ENCODE measurements at places on chromosomes 1 and 21.

DNA sequence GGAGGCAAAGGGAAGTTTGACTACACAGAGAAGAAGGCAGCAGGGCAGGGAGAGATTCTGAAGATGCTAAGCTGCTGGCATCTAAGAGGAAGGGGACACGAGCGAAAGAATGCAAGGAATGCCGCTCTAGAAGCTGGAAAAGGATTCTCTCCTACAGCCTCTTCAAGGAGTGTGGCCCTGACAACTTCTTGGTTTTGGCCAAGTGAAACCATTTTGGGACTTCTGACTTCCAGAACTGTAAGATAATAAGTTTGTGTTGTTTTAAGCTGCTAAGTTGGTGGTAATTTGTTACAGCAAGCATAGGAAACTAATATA, 28.5 kb downstream of the MGST3 start:
- DNase-seq, result no peak

DNA sequence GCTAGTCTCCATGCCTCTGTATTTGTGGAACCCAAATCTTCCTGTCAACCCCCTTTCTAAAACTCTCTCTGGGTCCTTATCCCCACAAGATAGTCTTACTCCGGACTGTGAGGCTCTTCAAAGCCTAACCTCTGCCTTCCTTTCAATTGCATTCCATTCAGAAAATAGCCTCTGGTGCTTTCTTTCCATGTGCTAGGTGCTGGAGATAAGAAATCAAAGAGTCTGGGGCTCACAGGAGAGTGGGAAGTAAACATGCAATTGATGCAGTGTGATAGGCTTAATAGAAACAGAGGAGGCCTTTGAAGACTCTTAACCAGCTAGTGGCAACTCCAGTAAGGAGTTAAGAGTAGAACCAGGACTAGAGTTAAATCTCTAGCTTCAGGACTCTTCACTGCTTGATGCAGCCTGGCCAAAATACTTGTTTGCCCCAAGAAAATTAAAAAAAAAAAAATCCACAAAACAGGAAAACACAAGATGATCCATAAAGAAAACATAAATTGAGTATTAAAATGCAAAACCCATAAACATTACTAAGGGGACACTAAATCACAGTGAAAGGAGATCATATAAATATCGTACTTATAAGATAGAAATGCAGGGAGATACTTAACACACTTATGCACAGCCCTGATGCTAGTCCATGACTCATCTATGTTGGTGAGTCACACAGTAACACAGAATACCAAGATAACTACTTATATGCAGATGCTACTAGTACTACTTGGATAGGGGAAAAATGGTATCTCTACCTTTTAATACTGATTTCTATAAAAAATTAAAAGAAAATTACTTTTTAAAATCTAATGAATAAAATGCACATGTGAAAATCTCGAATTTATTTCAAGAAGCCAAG, 341.5 kb downstream of the KCNH1 start:
- DNase-seq, result peak; percentile 81

DNA sequence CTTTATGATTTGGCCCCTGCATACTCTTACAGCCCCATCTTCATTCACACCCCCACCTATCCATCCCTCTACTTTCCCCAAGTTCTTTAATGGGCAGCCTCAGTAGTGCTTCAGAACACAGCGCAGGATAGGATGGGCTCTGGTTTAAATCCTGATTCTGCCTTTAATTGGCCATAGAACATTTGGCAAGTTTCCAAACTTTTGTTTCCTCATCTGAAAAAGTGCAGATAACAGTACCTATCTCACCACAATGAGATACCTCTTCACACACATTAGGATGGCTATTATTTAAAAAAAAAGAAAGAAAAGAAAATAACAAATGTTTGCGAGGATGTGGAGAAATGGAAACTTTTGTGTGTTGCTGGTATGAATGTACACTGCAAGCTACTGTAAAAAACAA, 142.5 kb upstream of the VANGL1 start:
- no peak for DNase-seq

DNA sequence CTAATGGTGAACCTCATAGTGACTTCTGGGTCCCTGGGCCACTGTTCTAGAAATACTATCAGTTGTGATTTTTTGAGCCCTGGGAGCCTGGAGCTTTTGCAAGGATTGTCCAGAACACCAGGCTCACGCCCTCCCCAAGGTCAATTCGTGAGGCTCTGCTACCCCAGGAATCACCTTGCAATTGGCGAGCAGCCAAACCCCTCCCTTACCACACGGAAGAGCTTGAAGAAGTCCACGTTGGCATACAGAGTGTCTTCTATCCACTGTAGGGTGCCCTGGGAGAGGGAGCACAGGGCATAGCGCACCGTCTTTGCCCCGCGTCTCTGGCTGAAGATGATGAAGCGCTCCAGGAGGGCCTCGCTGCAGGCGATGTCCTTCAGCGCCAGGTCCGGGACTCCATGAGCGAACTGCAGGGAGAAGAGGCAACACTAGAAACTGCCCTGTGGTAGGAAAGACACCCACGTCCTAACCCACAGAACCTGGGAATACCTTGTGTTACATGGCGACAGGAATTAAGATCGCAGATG, 22.3 kb downstream of the ABCA4 start:
- no peak for DNase-seq

DNA sequence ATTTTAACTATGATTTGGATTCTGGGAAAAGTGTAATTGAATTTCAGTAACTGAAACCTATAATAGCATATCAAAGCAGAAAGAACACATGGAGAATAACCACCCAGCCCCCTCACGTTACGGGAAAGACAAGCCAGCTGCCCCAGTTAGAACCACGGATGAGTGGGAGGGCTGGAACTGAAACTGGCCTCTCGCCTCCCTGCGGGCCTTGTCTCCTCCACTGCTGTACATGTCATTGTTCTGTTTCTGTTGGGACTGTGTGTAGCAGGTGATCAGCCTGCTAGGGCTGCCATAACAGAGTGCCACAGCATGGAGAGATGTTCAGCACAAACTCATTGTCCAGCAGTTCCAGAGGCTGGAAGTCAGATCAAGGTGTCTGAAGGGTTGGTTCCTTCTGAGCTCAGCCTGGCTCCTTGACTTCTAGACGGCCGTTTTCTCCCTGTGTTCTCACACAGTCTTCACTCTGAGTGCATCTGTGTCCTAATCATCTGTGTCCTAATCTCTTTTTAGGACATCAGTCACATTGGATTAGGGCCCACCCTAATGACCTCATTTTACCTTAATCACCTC, 52.4 kb downstream of the MAP3K21 start:
- no peak for DNase-seq

- DNase-seq, result no peak
These were observed 26.1 kb downstream of the SYF2 start for GRCh38 chr1:25206201-25206600.

- DNase-seq, result no peak
These were observed 36.7 kb downstream of the HLX start for GRCh38 chr1:220915954-220916353.

DNA sequence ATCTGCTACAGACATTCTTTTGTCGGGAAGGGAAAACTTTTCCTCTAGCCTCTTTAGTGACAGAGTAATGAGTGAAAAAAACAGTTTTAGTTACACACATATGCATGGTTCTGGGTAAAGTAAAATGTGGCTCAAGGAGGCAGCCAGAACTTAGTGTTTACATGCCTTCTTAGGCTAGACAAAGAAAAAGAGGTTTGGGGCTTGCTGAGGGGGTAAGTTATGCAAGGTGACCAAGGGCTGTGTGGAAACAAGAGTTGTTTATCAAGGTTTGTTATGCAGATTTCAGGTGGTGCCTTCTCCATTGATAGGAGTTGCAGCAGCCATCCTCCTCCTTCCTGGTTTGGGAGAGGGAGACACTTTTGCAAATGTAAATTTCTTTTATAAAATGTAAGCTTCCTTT, 66.5 kb upstream of the RAB3GAP2 start:
- DNase-seq, result no peak

- no peak for DNase-seq
These were observed 29.5 kb downstream of the PEX14 start for GRCh38 chr1:10504249-10504648.

DNA sequence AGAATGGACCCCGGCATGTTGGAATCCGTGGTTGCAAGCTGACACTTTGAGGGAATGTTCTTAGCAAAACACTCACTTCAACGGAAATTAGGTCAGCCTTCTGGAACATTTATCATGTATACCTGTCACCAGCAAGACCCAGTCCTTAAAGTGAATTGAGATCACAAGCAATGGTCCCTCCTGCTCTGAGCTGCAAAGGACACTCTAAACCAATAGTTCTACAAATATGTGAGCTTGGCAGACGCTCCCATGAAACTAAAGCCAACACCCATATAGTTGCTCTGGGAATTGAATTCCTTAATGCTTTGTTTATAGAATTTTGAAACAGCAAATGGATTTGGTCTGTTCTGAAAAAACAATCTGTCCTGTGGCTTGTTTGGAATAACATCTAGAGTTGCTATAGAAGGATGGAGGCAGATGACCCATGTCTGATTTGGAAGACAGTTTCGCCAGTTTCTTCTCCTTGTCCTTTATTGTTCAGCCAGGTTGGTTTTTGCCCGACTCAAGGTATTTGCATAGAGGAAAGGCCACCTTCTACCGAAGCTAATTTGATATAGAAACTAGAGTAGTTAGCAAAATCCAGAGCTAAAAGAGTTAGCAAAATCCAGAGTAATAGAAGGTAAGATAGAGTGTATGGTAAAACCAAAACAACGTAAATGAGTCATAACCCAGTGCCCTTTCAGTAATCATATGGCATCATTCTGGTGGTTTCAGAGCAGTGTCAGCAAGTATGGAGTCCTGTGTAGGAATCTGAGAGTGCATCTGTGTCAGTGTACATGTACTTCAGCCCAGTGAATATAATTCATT, 236.2 kb downstream of the NFIA start:
- DNase-seq, result peak; percentile 83

- DNase-seq, result no peak
These were observed 345.9 kb downstream of the FAM72C start for GRCh38 chr1:143625886-143626285.

GRCh38 chr1:65207317-65207716, 59.3 kb downstream of the AK4 start:
- peak; percentile 10 for DNase-seq

DNA sequence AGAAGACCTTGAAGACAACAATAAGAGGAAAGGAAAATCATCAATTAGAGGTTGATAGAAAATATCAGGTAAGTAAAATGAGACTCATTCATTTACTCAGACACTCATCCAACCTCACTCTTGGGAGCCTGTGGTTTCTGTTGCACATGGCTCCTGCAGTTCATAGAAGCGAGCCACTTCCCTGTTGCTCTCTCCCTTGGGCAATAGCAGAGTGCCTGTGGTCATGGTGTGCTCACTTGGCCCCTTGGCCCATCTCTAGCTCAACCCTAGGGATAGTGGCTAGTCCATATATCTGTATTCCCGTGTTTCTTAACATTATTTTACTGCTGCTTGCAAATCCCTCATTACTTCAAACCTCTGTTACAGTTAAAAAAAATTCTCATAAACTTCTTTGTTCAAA, 368.6 kb downstream of the PTPRC start:
- DNase-seq, result peak; percentile 2

DNA sequence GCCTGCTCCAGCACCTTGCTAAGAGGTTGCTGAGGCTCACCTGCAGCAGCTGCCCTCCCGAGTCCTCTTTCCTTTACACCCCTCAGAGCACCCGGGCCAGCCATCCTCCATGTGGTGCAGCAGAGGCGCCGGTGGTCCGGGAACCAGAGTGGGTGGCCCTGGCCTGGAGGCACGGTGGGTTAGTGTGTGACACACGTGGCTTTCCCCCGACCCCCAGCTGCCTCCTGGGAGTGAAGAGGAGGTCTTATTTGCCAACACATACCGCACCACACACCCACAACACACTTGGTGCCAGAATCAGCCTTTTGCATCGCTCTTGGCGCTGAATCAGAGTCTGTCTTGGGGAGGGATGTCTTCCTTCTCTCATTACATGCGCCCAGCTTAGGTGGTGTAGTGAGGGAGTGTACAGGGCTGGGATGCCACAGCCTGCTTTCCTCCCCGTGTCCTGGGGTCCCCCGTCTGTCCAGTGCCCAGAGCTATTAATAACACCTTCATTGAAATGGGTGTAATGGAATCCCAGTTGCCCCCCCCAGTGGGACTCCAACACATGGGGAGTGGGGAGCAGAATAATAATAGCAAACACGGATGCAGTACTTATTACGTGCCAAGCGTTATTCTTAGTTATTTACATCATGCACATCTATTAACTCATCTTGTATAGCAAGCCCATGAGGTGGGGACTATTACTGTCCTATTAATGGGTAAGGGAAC, 38.2 kb downstream of the MAPKAPK2 start:
- peak; percentile 27 for DNase-seq

GRCh38 chr1:102318104-102318806, 321.5 kb upstream of the OLFM3 start:
- DNase-seq, result no peak

- peak; percentile 12 for DNase-seq
These were observed 2.8 kb upstream of the ADORA1 start for GRCh38 chr1:203124546-203125317.

DNA sequence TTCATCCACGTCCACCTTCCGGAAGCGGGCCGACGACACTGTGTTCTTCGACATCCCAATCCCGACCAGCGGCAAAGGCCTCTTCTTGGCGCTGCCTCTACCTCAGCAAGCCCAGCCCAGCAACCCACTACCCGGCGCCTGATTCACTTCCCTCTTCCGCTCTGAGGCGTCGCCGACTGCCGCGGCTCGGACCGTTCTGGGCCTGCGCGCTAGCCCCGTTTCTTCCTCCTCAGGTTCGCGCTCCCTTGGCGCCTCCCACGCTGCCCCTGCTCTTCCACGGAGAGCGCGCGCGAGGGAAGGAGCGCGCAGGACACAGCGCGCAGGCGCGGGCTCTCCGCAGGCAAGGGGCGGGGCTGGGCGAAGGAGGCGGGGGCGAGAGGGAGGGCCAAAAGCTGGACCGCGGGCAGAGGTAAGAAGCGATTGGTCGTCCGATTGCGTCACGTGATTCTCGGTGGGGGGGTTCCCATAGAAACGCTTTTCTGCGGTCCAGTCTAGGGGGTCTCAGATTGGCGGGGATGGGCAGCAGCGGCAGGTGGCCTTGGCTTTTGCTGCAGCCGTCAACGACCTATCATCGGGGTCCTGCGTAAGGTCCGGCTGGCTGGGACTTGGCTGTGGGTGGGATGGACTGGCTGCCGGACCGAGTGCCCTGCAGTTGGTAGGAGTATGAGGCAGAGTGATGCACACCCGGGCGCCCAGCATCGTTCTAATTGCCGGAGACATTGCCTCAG, at the start of gene ARPC5:
TSS of gene ARPC5 (minus strand) at position 178 of the 728 bp plus-strand sequence. CDS start at position 54, 124 bp downstream.
- peak; percentile 99 for DNase-seq

- no peak for DNase-seq
These were observed 31.0 kb downstream of the FOXD2 start for GRCh38 chr1:47468709-47469389.

DNA sequence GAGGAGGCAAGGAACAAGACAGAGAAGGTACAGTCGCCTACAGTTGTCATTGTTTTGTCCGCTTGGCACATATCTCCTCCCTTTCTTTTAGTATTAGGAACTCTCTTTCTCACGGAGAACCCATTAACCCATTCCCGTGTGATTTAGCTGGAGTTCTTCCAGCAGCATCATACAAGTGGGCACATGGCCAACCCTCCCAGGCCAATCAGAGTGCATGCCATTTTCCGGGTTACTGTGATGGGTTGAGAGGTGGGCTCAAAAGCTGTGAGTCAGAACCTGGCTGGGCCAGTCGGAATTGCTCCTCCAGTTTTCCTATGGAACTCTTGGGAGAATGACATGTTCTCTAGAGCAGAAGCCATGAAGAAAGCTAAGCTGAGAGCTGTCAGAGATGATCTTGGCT, 83.1 kb upstream of the SOD1 start:
- DNase-seq, result peak; percentile 27
